ENCODE measurements at places on chromosomes 11 and 22.

- no peak for DNase-seq
Observed at GRCh38 chr22:22394591-22394990, 114.0 kb downstream of the ZNF280B start.

DNA sequence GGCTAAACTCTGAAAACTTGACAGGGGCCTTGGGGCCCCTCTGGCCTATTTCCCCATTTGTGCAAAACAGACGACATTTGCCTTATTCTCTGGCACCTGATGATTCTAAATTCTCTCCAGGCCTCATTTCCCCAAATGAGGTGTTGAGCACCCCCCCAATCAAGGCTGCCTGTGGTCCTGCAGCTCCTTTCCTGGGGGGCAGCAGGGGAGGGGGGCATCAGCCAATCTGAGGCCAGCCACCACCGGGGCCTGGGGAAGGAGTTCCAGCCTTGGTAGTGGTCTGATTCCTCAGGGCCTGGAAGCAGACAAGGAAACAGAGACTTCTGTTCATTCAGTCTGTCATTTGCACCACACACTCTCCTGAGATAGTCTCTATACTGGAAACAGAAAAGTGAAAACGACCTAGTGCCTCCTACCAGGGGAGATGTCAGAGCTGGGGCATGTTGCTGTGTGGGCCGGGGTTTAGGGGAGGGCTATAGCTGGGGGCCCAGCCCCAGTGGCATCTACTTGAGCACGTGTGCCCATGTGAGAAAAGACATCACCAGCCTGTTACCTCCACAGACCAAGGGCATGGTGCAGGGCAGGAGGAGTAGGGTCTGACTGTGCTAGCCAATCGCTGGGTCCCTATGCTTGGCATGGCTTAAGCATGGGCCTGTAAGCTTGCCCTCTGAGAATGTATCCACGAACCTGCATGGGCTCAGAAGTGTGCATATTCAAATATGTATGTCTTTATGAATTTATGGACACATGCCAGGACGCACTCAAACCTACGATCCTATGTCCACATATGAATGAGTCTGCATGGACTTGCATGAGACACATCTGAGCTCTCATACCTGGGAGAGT is 1.8 kb upstream of the TPBGL start:
- DNase-seq = no peak

DNA sequence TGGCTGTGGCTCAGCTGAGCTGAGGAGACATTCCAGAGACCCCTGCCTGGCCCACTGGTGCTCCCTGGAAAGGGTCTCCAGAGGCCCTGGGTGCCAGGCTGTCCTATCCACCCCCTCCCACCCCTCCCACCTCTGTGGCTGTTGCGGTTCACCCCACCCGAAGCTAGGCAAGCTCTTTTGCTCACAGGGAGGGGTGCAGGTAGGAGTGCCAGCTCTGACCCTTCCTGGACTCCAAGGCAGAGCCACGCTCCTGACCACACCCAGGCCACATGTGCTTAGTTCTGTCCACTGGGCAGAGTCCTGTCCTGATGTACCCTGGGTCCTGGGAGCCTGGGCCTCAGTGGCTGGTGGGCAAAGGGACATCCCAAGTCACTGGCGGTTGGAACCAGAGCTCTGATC is 16.4 kb downstream of the IL17REL start:
- DNase-seq = no peak

DNA sequence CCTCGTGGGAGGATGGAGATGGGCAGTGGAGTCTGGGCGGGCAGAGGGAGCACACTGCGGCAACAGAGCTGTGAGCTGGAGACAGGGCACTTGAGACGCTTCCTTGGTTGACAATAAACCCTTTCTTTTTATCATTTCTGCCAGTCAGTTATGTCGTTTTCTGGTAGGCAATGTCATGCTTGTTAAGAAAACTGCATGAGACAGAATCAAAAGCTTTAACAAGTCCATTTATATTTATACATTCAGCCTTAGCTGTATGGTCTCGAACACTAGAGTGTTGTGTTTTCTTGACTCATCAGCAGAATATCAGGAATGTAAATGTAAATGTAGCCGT is 31.9 kb downstream of the PPFIA1 start:
- DNase-seq = no peak

- no peak for DNase-seq
Observed at GRCh38 chr11:121071846-121072450, 29.1 kb upstream of the TECTA start.

GRCh38 chr11:75272391-75272790 is 31.8 kb downstream of the TPBGL start:
- DNase-seq = no peak
